ENCODE measurements at places on chromosomes 12 and 14. TPM values are rescaled to one million over a fixed set of nuclear protein-coding genes. Genes with fewer than 3 reads are reported as not detected.

SYT1 gene
- 17.0 TPM for polyA plus RNA-seq

IL26 gene
- not detected for polyA plus RNA-seq

ZNF385A gene
- 11.7 TPM for polyA plus RNA-seq

LYZ gene
- 26.6 TPM for polyA plus RNA-seq

DNA sequence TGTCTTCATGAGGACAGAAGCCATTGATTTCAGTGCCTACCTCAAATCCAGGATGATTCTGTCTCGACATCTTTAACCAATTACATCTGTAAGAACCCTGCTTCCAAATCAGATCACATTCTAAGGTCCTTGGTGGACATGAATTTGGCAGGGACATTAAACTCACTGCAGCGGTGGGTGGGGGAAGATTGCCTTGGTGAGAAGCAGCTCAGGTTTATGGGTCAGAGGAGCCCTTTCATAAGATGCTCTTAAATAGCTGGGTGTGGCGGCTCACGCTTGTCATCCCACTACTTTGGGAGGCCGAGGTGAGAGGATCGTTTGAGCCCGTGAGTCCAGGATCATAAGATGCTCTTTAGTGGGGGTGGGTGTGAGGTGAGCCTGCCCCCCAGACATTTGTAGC lies 42.9 kb downstream of the ELK3 start:
- DNase-seq, result no peak

GRCh38 chr14:51546603-51547258 lies 105.0 kb upstream of the FRMD6 start:
- DNase-seq, result no peak

SAMD15 gene
- 8.4 TPM for polyA plus RNA-seq

GRCh38 chr14:99132821-99133635 lies 139.0 kb downstream of the BCL11B start:
- DNase-seq, result no peak

SERPINA10 gene
- 0.10 TPM for polyA plus RNA-seq

PTPRR gene
- 0.40 TPM for polyA plus RNA-seq

JPH4 gene
- 11.6 TPM for polyA plus RNA-seq

- no peak for DNase-seq
These were observed 4.3 kb downstream of the STRAP start for GRCh38 chr12:15886372-15887042.

MIPOL1 gene
- polyA plus RNA-seq, result 12.8 TPM

- no peak for DNase-seq
These were observed 191.7 kb downstream of the ALG10B start for GRCh38 chr12:38508246-38508645.

MYF6 gene
- polyA plus RNA-seq, result not detected

RBMS2 gene
- polyA plus RNA-seq, result 44.2 TPM

KLRK1 gene
- polyA plus RNA-seq, result 0.60 TPM

TAS2R13 gene
- polyA plus RNA-seq, result 0.08 TPM

GRCh38 chr12:46872135-46872534 lies 46.3 kb upstream of the SLC38A4 start:
- DNase-seq, result no peak

RAPGEF3 gene
- 69.9 TPM for polyA plus RNA-seq

GRCh38 chr14:25351269-25351668 lies 301.3 kb upstream of the STXBP6 start:
- DNase-seq, result no peak

PTGER2 gene
- polyA plus RNA-seq, result 7.4 TPM

- DNase-seq, result no peak
These were observed 3.4 kb upstream of the RNASE8 start for GRCh38 chr14:21054123-21054767.

DNA sequence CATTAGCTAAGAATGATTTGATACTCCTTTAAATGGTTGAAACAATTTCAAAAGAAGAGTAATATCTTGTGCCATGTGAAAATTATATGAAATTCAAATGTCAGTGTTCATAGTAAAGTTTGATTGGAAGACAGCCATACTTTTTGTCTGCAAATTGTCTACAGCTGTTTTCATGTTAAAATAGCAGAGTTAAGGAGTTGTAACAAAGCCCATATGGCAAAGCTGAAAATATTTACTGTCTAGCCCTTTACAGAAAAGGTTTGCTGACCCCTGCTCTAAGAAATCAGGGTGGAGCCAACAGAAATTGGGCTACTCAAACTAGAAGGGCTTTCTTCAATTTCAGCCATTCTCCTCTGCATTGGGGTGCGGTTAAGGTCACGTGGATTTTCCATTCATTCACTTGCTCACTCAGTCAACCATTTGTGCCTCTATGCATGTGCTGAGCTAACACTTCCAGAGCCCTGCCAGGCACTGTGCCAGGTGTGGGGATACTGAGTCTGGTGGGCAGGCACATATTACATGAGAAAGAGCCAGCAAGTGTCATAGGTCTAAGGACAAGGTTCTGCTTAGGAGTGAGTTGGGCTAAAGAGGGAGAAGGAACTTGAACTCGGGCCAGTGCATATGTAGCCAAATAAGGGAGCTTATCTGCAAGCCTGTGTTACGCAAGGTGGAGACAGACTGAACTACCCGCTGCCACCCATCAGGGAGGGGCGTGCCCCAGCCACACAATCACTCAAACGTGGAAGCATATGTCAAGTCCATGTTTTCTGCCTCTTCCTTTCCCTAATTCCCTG lies 139.8 kb upstream of the NOS1 start:
- no peak for DNase-seq

DNA sequence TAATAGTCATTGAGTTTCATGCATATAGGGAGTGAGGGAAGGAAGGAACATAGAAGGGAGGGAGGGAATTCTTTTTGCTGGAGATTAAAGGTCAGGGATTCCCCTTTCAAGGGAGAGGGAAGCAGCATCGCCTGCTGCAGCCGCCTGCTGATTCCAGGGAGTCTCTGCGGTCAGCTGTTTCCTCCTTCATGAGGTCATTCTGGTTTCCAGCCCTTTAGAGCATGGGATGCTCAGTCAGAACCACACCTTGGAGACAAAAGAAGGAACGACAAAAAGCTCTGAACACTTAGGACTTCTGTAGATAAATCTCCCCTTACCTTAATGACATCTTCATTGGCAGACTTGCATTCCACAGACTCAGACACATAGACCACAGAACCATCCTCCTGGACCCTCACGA lies 923.0 kb upstream of the TMEM132C start:
- no peak for DNase-seq

- no peak for DNase-seq
These were observed 35.1 kb downstream of the ATF7IP start for GRCh38 chr12:14400599-14400998.

- peak; percentile 74 for DNase-seq
These were observed 39.8 kb downstream of the NOPCHAP1 start for GRCh38 chr12:105025890-105026289.

KCNC2 gene
- polyA plus RNA-seq, result 0.55 TPM

KRT8 gene
- polyA plus RNA-seq, result 265 TPM

DNA sequence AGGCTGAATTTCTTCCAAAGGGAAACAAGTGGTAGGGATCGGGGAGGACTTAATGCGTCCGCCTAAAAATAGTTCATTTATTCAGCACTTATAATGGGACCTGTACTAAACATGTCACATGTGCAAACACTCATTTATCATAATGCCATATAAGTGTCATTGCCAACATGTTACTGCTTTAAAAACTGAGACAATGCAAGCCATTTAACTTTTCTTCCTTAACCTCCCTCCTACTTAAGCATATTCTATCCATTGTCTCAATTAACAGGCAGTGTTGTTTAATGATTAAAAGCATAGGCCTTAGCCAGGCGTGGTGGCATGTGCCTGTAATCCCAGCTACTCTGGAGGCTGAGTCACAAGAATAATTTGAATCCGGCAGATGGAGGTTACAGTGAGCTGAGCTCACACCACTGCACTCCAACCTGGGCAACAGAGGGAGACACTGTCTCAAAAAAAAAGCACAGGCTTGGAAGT lies 13.5 kb upstream of the SCFD1 start:
- DNase-seq, result no peak

- no peak for DNase-seq
These were observed 122.3 kb downstream of the EML1 start for GRCh38 chr14:99915305-99916090.

TMEM179 gene
- polyA plus RNA-seq, result 1.6 TPM

GRCh38 chr12:69442894-69443293 lies 27.3 kb upstream of the FRS2 start:
- no peak for DNase-seq

INHBC gene
- polyA plus RNA-seq, result 0.29 TPM

DNA sequence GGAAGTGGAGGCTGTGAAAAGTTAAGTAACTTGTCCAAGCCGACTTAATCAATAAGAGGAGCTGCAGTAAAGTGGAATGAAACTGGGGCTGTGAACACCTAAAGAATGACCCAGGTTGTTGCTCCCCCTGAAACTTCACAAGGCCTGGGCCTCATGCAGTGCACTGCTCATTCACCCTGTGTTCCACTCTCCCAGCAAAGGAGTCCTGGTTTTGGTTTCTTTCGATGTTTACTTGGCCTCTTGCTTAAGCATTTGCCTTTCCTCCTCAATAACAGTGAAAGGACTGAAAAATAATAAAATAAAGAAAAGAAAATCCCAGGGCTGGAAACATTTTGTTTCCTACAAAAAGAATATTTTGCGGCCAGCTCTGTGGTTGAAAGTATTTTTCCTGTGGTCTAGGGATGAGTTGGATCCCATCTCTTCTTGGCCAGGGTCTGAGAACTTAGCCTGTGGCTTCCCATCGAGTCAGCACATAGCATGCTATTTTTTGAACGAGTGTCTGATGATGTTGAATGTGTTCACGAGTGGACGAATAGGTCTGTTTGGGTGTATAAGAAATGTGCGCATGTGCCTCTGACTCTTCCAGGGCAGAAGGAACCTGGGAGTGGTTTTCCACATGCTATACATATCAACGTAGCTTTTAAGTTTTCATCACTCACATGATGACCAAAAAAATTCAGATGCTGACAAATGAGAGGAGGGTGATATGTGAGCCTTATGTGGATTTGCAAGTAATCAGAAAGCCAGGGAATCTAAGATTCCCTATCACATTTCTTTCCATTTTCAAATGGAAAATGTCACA lies 349.8 kb downstream of the ZFP36L1 start:
- DNase-seq, result no peak

DNA sequence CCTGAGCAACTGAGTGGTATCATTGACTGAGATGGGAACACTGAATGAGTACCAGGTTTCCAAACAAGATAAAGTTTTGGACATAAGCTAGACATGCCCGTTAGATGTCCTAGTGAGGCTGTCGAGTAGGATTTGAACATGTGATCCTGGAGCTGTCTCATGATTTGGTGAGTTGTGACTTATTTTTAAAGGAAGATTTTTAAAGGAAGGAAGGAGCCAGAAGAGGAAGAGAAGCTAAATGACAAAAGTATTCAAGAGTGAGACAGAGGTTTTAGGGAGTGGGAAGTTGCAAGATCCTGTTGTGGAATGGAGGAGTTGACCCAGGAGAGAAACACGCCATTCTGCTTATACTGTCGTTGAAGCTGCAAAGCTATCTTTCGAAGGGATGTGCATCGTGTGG lies 82.1 kb downstream of the SAMD4A start:
- DNase-seq, result no peak

DNA sequence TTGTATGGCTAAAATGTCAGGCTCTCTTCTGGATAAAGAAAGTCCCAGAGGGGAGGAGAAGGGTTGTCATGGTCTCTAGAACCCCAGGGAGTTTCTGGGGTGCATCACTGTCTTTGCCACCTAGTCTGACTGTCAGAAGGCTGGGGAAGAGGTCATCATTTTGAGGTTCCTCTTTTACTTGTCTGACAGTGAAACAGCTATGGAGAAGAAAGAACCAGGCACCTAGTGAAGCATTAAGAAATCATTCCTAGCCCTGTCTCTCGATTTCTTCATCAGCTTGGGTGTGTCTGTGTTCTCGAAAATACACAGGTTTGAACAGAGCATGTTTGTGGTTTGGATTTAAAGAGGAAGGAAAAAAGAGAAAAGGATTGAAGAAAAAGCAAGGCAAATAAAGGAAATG lies 158.7 kb upstream of the LRIG3 start:
- DNase-seq, result no peak

DNA sequence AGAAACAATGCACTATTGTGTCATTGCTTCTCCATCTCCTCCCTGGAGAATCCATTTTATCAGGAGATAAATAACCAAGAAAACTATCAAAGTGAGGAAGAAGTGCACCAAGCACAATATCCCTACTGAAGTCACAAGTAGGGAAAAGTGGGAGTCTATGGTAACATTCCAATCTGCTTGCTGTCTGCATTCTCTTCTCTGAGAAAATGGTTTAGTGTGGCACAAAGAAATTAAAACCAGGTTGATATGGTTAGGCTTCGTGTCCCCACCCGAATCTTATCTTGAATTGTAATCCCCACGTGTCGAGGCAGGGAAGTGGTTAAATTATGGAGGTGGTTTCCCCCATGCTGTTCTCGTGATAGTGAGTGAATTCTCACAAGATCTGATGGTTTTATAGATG lies 209.7 kb downstream of the PRKD1 start:
- DNase-seq, result no peak

NR4A1 gene
- polyA plus RNA-seq, result 46.0 TPM

- no peak for DNase-seq
These were observed 2.9 kb downstream of the NEK9 start for GRCh38 chr14:75123991-75124390.

DNA sequence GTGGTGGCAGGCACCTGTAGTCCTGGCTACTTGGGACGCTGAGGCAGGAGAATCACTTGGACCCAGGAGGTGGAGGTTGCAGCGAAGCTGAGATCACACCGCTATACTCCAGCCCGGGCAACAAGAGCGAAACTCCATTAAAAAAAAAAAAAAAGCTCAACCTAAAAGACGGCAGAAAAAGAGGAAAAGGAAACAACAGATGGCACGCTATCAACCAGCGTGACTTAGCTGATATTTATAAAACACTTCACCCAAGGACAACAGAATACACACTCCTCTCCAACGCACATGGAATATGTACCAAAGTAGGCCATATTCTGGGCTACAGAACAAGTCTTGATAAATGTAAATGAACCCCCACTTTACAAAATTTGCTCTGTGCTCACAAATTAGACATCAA lies 34.0 kb upstream of the CLMN start:
- no peak for DNase-seq

HOXC12 gene
- polyA plus RNA-seq, result not detected

GYS2 gene
- polyA plus RNA-seq, result not detected

DNA sequence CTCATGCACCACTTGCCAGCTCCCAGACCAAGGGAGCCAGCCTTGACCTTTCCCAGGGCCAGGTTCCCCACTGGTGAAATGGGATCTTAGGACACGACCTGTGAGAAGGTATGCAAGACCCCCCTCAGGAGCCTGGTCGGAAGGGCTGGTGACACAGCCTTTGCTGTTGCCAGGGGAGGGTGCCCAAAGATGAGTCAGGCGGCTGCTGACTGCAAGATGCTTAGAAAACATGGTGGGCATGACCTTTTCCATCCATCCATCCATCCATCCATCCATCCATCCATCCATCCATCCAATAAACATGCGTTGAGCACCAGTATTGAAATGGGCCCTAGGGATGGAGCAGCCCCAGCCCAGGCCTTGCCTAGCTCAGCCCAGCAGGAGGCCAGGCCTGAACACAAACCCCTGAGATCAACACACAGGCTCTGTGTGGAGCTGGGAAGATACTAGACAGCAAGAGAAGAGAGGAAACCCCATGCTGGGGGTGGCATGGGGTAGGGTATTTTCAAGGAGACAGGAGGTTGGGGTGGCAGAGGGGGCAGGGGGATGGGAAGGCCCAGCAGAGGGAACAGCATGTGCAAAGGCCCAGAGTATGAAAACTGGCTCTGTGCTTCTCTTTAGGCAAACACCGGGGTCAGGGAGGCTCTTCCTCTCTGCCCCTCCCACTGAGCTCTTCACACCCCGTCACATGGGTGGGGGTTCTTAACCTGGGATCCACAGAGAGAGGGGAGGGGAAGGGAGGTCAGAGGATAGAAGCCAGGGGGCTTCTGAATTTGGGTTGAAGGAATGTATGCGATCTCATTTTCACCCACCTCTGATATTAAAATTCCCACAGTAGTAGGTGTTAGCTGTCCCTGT lies 26.2 kb upstream of the YY1 start:
- DNase-seq, result no peak

- DNase-seq, result no peak
These were observed 40.9 kb downstream of the BEST3 start for GRCh38 chr12:69658203-69658602.

All from right renal pelvis (tissue), 4 donors.